Mesenchymal stem cell (in vitro differentiated cells and primary cell): ENCODE measurements at places on chromosomes 12 and 14.

DNA sequence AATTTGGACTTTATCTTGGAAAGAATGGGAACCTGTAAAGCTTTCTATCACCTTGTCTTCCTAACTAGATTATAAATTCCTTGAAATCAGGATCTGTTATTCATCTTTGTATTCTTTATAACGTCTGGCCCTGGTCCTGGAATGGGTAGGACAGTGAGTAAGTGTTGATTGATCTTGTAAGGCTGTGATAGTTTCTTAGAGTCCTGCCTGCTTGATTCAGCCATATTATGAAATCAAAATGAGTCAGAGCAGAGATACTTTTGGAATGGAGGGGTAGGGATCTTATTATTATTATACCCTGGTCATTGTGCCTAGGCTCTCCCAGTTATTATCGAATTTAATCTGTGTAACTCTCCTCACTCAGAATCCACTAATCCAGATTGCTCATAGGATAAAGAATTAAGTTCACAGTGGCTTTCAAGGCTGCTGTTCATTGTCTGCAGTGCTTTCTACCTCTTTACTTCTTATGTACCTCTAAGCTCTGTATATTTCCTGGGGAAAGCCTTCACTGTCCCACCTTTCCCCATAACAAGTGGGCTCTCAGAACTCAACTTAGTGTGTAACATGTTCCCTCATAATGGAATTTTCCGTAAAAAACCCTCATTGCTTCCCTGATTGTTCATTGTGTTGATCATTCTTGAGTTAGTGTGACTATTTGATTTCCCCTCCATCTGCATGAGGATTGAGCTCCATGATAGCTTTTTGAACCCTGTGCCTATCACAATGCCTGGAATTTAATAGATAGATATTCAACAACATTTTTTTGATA, 93.3 kb downstream of the DAAM1 start:
- peak; percentile 47 for DNase-seq

GRCh38 chr14:84042992-84043391, 1487.0 kb upstream of the FLRT2 start:
- DNase-seq, result no peak

GRCh38 chr12:59699421-59700152, 103.8 kb downstream of the SLC16A7 start:
- peak; percentile 73 for DNase-seq

- DNase-seq, result peak; percentile 53
Measured at GRCh38 chr14:54570047-54570446, 3.1 kb downstream of the SAMD4A start.

GRCh38 chr12:125056306-125056705, 8.9 kb upstream of the AACS start:
- DNase-seq, result no peak
